ENCODE measurements at places on chromosomes 13 and 19.

- DNase-seq = no peak
Observed at GRCh38 chr19:47190167-47190727, 40.8 kb downstream of the BBC3 start.

DNA sequence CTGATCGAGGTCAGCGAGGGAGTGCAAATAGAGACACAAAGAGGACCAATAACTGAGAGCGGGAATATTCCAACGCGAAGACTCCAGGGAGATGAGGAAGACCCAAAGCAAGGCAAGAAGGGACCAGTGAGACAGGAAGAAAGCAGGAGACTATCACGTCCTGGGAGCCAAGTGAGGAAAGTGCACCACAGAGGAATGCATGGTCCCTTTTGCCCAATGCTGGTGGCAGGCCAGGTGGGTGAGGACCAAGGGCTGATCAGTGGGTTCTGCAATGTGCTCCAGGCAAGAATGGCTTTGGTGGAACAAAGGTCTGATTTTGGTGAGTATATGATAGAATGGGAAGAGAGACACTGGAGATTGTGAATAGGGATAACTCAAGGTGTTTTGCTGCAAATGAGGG, 25.4 kb downstream of the CHST8 start:
- DNase-seq = no peak

- DNase-seq = no peak
Observed at GRCh38 chr13:91389186-91389585, 9.2 kb upstream of the GPC5 start.

GRCh38 chr13:110330491-110331011, 23.5 kb downstream of the COL4A2 start:
- DNase-seq = peak; percentile 64

DNA sequence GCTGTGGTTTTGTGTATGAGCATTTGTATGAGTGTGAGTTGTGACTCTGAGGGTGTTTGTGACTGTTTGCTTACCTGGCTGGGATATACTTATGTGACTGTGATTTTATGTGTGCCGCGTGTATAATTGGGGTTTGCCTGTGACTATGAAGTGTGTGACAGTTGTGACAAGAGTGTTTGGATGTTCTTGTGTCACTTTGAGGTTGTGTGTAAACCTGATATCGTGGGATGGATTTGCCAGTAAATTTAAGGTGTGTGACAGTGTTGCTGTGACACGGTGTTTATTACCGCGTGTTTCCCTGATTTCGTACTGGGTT, 442 bp downstream of the ZNF420 start:
- no peak for DNase-seq
